ENCODE measurements at places on chromosomes 5 and 9.

DNA sequence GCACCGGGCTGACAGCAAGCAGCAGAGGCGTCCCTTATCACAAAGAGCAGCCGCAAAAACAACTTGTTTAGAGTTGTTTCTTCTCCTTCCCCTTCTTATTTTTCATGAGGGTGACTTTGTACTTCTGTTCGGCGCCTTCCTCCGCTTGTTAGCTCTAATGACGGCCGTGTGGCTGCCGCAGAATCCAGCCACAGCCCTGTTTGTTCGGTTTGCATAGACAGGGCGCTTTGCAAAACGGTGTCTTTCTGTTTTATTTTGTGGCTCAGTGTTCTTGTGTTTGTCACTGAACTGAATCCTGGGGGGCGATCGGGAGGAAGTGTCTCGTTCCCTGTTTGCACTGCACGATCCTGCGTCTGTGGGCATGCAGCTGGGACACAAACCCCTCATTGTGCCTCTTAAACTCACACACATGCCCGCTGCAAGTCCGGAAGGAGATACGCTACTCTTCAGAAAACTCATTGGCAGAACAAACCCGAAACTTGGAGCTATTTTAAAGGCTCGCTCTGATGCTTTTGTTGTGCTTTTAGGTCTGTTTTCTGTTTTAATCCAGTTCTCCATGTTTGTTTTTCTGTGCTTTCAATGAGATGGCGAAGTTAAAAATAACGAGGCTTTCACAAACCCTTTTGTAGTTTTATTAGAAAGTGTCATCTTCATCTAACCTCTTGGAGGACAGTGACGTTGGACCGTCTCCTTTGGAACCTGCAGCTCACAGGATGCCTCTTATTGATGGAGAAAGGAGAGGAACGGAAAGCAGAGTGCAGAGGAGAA lies 213.9 kb downstream of the IRX2 start:
- no peak for DNase-seq

GRCh38 chr9:89036891-89037290 lies 45.6 kb downstream of the S1PR3 start:
- no peak for DNase-seq

DNA sequence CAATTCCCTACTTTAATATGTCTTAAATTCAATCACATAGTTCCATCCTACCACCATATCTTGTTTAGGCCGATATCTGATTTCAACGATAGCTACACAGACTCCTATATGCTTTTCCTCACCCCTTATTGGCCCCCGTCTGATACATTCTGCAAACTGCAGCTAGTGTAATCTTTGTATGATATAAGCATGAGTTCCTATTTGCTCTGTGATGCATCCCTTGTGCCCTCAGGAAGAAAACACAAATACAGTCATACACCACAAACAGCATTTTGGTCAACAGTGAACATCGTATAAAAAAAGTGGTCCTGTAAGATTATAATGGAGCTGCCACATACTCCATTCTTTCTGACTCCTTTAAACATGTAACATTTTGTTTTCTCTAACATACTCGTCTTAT lies 837.8 kb upstream of the CDH6 start:
- DNase-seq: no peak

GRCh38 chr9:27471789-27472188 lies 52.3 kb upstream of the IFNK start:
- no peak for DNase-seq

DNA sequence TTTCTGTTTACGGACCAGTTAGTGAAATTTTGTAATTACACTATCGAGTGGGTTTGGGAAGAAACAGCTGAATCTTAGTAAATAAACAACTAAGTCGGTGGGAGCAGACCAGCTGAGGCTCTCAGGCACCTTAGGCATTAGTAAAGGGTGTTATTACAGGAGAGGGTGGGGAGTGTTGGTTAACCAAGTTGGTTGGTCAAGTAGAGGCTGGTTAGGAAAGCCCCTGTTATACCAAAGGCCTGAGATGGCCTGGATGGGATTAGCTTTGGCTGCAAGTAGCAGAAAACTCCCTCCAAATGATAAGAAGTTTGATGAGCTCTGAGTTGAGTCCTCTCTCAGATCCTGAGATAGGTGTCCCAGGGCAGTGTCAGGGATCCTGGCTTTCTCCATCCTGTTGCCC lies 81.3 kb downstream of the PPARGC1B start:
- no peak for DNase-seq

DNA sequence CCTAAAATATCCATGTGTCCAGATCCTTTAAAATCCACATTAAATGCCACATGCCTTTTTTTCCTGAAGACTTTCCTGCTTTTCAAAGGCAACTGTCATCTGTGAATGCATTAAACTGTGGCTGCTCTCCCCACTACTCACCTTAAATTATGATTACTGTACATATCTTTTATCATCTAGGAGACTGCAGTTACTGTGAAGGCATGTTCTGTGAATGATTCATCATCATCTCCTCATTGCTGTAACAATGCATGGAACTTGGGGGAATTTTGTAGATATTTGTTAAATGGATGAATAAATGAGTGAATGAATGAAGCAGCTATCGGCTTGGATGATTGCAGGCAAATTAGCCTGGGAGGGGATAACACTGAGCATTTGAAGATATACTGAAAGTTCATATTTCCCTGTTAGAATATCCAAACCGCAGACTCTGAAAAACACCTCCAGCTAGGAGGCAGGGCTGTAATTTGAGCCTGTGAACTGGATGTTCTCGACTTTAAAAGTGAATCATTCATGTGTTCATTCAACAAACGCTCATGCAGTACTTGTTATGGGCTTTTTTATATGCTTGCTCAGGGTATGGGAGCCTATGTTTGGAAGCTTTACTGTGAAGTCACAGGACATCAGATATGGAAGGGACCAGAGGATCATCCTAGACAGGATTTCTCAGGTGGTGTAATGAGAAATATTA lies 519.2 kb downstream of the KIF4B start:
- peak; percentile 76 for DNase-seq

DNA sequence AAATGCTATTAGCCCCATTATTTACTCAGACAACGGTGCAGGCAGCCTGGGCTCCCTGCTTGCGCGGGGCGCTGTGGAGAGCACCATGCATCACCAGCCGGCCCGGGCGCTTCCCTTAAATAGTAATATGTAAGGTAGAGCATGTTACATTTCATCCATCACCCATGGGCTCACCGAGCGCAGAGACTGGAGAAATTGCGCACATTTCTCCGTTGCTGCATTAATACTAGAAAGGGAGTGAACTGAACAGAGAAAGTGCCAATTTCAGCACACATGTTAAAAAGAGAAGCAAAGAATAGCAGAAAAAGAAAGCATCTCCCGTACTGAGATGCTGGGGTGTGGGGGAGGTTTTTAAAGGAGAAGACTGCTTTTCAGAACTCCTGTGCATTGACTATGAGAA lies 400.3 kb downstream of the ZSWIM6 start:
- DNase-seq: no peak

DNA sequence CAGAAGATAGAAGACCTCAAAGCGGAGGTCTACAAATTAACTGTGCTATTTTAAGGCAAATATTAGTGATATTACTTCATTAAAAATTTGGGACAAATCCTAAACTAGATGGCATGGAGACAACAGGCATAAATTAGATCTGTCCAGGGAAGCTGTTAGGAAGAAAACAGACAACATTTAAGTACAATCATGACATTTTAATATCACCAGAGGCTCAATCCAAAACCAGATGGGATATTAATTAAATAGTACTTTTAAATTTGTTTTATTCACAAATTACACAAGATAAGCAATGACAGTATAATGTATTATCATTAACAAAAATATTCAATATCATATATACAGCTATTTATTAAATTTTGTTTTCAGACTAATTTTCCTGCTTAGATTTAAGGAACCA lies 161.1 kb downstream of the AP3B1 start:
- no peak for DNase-seq

DNA sequence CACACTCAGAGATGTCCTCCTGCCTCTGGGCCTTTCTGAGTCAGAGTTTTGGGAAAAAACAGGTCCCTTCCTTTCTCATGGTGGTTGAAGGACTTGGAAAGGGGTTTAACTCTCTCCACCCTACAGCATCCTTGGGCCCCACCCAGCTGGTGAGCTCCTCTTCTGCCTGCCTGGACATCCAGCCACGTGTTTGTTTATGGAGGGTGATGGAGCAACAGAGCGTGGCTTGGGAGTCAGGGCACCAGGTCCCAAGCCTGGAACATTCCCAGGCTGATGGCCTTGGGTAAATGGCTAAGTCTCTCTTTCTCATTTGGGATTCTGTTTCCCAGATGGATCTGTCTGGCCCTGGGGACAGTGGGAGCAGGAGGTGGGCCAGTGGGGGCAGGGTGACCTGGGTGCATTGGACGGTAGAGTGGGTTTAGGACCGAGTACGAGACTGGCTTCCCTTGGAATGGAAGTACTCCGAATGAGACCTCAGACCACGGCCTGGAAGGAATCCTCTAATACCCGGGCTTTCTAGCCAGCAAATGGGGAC lies 141.1 kb upstream of the IRX2 start:
- no peak for DNase-seq

DNA sequence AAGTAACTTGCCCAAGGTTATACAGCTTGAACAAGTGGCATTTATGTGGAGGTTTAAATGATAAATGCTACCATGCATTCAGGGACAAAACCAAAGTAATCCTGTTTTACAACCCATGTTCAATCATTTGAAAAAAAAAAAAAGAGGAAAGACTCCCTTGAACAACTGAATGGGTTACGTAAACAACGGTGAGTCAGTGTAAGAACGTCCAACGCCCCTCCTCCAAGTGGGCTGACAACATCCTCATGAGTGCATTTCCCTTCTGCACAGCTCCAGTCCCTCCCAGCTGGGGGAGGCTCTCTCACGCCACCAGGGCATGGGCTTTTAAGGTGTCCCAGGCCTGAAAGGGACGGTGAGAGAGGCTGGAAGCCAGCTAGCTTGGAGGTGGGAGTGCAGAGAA lies 90.0 kb downstream of the PRRT1B start:
- DNase-seq: peak; percentile 96

DNA sequence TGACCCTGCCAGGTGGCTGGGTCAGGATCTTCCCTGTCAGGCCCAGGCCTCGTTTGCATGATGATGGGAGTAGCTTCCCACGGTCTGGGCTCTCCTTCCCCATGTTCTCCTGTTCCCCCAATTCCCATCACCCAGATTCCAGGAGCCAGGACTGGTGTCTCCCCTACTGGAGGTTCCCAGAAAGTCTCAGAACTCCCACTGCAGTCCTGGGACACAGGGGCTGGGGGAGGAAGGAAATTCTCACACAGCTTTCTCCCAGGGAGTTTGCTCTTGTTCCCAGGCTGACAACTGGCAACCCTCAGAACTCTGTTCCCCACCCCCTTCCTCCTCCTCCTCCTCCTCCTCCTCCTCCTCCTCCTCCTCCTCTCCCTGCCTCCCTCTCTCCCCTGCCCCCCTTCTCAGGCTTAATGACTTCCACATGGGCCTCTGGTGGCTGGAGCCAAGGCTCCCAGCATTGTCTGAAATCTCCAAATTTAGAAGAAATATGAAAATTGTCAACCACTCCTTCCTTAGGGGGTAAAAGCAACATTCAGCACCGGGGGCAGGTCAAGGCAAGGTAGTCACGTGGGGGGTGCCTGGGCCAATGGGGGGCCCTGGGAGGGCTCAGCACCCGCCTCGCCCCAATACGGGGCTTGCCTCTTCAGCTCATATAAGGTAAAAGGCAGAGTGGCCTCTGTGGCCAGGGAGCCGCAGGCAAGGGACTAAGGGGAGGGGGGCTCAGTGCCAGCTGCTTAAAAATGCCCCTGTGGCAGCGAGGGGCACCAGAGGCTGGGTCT lies 27.3 kb upstream of the IL17B start:
- no peak for DNase-seq

GRCh38 chr9:113499876-113500497 lies 36.5 kb downstream of the RGS3 start:
- no peak for DNase-seq

DNA sequence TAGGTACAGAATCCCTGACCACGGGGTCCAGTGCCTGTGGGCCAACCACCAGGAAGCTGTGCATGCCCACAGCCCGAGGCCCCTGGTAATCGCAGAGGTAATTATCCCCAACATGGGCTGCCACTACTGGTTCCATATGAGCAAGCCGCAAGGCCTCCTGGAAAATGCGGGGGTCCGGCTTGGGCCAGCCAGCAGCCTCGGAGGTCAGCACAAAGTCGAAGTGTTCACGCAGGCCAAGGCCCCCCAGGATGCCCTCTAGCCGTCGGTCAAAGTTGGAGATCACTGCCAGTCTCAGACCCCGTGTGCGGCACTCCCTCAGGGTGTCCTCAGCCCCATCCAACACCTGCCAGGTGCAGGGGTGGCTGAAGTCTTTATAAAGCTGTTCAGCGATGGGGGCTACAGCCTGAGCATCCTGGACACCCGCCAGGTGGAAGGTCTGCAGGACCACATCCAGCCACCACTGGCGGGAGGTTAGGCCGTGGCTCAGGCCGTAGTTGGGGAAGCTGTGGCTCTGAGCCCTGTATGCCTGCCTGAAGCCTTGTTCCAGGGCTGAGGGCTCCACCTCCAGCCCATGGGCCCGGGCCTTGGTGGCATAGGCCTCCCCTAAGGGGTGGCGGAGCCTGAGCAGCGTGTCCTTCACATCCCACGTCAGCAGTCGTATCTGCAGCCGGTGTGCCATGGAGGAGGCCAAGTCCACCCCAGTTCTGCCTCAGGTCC lies 3.0 kb downstream of the HDHD3 start:
- DNase-seq: no peak

DNA sequence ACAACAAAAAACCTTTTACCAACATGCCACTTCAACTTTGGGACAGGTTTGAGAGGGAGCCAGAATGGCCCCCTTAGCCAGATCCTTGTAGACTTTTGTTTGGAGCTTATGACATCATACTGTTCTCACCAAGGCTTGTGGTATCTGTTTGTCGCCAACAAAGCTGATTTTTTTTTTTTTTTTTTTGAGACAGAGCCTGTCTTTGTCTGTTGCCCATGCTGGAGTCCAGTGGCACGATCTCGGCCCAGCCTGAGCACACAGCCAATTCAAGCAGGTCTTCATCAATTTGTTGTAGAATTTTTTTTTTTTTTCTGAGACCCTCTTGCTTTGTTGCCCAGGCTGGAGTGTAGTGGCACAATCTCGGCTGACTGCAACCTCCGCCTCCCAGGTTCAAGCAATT lies 26.4 kb upstream of the NTNG2 start:
- DNase-seq: no peak

- no peak for DNase-seq
Observed at GRCh38 chr5:2206293-2207108, 323.8 kb upstream of the IRX4 start.

DNA sequence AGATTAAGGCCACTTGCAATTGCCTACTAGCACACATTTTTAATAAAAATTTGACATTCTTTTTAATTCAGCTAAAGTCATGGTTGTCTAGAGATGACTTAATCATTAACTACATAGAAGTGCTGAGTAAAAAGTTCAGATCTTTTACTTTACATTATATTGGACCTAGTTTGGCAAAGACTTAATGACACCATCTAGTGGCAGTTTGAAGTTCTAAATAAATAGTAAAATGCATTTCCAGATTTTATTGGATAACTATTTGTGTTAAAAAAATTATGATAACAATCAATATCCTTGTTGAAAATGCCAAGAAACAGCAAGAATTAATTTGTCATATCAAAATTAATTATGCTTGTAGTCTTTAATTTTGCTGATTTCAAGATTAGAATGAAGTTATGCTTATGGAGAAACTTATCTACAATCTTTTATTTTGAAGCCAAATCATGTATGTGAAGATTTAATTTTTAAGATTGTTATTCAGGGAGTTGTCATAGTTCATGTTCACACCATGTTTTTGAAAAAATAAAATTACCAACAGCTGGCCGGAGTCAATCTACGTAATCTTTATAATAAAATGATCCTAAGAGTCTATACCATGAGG lies 69.6 kb upstream of the PJA2 start:
- DNase-seq: no peak

All from mammary epithelial cell (primary cell).